ENCODE measurements at places on chromosomes 6 and 20.

GRCh38 chr6:112113918-112114317, 26.5 kb downstream of the FAM229B start:
- DNase-seq, result no peak

DNA sequence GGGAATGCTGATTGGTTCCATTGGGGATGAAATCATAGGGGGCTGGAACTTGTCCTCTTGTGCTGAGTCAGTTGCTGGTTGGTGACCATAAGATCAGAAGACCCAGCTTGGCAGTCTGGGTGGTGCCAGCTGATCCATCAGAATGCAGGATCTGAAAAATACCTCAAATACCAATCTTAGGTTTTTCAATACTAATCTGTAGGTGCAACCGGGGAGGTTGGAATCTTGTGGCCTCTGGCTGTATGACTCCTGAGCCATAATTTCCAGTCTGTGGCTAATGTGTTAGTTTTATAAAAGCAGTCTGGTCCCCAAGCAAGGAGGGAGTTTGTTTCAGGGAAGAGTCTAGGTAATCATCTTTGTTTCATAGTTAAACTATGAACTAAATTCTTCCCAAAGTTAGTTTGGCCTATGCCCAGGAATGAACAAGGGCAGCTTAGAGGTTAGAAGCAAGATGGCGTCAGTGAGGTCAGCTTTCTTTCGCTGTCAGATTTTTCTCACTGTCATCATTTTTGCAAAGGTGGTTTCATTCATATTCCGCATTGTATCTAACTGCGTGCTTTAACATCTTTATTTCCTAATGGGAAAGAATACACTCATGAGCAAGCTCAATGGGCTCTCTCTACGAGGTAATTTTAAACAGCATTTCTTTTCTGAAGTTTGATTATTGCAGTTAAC, 2.0 kb downstream of the ARMH2 start:
- no peak for DNase-seq

GRCh38 chr6:1679031-1679687, 69.4 kb downstream of the FOXC1 start:
- DNase-seq, result no peak

- no peak for DNase-seq
These were observed 60.9 kb downstream of the TFAP2C start for GRCh38 chr20:56689852-56690485.

DNA sequence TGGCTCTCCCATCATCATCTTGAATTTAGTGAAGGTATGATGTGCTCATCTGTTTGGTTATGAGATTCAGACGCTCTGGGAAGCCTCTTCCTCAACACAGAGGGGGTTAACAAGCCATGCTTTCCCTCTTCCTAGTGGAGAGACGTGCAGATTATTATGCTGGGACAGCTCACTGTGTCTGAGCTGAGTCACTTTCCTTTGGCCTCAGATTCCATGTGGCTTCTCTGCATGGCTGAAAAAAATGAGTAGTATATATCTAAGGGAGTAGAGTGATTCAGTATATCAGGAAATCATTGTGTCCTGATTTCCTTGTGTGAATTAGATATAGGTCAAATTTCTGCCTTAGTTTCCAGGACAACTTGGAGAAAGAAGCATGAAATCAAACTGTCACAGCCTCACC, 52.6 kb downstream of the FIG4 start:
- no peak for DNase-seq

GRCh38 chr6:129638055-129638684, 71.8 kb downstream of the ARHGAP18 start:
- DNase-seq, result no peak

DNA sequence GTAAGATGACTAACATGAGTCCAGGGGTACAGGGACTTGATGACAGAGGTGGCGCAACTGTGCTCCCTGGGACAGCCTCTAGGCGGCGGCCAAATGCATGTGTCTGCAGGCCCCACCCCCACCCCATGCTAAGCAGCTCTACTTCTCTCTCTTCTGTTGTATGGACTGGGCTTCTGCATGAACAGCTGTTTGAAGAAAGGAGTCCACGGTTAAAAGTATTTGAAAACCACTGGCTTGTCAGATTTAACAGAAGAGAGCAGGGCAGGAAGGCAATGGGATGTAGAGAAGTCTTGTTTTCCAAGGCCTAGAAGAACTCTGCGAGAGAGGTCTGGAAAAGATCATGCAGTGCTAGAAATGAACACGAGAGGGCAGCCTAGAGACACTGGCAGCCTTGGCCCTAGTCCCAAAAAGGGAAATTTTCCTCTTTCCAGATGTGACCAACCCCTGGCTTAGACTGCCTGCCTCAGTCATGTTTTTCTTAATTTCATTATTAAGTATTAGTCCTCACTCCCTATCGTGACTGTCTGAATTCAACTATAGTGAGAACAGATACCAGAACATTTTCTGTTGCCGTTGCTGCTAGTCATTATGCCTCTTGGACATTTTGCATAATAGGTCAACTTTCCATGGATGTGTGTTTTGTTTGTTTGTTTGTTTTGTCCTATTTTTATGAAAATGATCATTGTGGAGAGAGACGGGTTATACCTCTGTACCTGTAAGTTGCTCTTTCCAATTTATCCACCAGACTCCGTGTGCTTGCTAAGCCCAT, 265.0 kb downstream of the ADGRG6 start:
- DNase-seq, result peak; percentile 38

DNA sequence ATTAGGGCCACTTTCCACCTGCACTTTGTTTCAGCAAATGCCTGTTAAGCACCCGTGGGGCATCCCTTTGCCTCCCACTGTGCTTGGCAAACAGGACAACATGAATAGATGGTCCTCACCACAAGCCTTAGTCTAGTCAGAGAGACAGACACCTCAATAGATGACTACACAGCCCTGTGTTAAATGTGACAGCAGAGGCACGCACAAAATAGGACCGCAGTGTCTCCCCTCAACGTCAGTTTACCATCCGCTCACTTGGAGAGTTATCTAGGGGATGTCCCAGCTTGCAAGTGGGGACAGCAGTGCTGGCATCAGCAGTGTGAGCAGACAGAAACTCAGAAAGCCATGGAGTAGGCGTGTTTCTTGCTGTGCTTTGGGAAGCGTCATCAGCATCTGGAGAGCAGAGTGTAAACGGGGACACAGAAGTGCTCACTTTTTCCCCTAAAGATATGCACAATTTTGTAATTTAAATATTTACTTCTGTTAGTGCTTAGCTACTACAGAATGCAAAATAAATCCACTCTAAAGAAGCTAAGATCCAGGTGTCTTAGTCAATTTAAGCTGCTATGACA, 66.0 kb upstream of the TXNDC5 start:
- no peak for DNase-seq

DNA sequence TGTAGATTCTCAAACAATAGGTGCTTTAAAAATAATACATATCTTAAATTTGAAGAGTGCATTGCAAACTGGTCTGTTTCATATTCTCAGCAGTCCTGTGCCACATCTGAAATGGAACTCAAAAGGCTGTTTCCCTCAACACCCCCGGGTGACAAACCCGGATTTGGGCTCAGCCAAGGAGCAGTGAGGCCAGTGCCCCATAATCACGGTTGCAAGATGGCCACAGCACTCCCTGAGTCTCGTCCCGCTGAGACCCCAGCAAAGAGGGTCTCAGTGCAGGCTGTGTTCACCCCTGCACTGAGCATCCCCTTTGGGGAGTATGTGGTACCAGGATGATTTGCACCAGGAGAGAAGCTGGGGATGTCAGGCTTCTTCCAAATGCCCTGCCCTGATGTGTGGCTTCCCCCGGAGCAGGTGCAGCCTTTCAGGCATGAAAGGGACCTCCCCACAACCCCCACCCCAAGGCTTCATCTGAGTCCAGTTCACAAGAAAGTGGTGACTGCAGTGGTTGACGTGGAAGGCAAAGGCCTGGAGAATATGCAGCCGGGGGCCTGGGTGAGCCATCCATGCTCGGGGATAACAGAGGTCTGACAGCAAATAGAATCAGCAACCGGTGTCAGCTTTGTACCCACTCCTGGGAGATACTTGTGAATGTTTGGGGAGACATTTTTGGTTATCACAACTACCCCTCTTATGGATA, 202.9 kb downstream of the SYNDIG1 start:
- no peak for DNase-seq

DNA sequence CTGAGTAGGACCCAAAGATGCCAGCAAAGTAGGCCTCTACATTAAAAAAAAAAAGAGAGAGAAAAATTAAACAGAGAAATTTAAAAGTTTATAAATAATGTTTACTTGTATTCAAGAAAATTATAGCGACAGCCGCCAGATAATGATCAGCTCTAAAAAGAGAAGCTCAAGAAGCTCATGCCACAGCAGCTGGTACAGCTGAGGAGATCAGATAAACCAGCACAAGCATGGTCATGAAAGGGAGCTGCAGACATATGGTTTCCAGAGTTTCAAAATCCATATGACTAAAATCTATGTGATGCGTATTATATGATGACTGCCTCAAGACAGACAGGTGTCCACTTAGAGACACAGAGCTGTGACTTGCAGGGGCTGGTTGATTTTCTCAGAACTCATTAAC, 13.6 kb upstream of the HLA-C start:
- DNase-seq, result no peak
